NCI-H1694 (cell line): ENCODE measurements at places on chromosomes 1 and 21.

- no peak for DNase-seq
Observed at GRCh38 chr21:38257667-38258066, 876 bp downstream of the KCNJ15 start.

- no peak for DNase-seq
Observed at GRCh38 chr1:28269529-28269928, 10.2 kb downstream of the SESN2 start.

DNA sequence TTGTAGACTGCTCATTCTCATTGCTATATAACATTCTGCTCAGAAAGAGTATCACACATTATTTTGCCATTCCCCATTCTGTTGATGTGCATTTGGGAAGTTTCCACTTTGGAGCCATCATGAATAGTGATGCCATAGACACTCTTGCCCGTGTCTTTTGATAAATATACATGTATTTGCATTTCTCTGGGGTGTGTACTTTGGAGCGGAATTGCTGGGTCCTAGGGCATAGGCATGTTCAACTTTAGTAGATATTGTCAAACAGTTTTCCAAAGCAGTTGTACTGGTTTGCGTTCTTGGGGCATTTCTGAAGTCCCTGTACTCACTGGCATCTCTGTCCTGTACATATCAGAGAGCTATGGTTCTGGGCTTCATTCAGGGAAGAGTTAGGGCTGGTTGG, 52.1 kb downstream of the PIK3CD start:
- DNase-seq, result no peak

DNA sequence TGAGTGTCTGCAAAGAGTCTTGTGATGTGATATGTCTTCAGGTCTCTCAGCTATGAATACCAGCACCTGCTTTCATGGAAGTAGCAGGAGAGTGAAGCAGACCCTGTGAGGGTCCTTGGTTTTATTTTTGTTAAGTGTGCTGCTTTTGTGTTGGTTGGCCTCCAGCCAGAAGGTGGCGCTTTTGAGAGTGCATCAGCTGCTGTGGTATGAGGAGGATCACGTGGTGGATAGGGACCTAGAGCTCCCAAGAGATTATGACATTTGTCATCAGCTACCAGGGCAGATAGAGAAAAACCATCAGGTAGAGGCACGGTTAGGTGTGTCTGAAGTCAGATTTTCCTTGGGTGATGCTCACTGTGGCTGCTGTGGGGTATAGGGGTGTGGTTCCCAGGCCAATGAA, 1232.1 kb downstream of the MRPL39 start:
- no peak for DNase-seq

GRCh38 chr21:27244352-27244751, 277.5 kb upstream of the ADAMTS5 start:
- DNase-seq, result no peak

DNA sequence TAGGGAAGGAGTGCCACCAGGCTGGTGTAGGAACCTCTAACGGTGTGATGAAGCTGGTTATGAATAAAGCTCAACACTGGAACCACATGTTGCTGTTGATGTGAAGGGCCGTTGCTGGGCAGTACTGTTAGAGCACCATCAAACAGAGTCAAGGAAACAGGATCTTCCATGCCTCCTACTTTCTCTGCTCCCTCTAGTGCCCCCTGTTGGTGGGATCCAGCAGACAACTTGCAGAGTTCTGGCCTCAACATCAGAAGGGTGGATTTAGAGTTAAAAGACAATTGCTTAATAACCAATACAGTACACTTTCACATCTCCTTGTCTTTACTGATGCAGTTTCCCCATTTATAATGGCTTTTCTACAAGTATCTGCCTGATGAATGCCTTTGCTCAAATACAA, 336.4 kb downstream of the NTNG1 start:
- DNase-seq, result no peak

DNA sequence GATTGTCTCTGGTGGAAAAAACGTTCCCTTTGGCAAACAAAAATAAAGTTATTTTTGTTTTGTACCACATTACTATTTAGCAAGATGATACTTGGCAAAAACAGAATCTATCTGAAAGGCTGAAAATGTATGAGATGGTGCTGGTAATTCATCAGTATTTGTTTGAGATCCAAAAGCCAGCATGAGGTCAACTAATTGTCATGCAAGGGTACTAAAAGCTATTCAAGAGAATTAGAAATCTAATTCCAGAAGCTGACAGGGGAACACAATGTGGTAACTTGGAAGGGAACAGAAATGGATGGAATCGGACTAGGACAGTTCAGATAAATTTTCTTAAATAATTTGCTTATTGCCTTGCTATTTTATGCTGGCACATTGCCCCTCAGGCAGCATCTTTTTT, 263.8 kb downstream of the KCNT2 start:
- DNase-seq, result no peak

- DNase-seq, result no peak
Observed at GRCh38 chr1:100045206-100045605, 75.4 kb downstream of the SLC35A3 start.

- DNase-seq, result no peak
Observed at GRCh38 chr1:65404941-65405340, 15.5 kb upstream of the LEPR start.

GRCh38 chr1:235917267-235917811, 50.6 kb upstream of the LYST start:
- DNase-seq, result peak; percentile 66

DNA sequence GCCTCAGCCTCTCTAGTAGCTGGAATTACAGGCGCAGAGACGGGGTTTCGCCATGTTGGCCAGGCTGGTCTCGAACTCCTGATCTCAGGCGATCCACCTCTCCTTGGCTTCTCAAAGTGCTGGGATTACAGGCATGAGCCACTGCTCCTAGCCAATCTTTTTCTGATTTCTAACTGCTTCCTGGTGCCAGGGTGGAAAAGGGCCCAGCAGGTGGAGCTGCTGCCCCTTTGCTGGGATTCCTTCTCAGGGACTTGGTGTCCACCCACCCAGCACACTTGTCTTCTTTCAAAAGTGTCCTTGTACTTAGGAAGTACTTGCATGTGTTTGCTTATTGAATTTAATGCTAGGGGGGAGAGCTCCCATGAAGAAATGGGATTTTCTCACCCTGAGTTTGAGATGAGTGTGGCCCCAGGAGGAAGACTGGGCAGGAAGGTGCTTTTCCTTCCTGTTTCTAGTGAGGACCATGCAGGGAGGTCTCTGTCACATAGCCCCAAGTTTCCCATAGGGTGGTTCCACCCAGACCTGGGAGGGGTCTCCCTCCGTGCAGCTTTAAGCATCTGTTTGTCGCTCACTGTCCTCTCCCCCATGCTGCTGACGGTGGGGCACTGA, 14.2 kb downstream of the UTP11 start:
- DNase-seq, result peak; percentile 30

- no peak for DNase-seq
Observed at GRCh38 chr1:206713070-206713469, 28.4 kb downstream of the MAPKAPK2 start.

- DNase-seq, result no peak
Observed at GRCh38 chr1:222459652-222460051, 88.3 kb downstream of the HHIPL2 start.
